ENCODE measurements at places on chromosomes 12 and 14.

DNA sequence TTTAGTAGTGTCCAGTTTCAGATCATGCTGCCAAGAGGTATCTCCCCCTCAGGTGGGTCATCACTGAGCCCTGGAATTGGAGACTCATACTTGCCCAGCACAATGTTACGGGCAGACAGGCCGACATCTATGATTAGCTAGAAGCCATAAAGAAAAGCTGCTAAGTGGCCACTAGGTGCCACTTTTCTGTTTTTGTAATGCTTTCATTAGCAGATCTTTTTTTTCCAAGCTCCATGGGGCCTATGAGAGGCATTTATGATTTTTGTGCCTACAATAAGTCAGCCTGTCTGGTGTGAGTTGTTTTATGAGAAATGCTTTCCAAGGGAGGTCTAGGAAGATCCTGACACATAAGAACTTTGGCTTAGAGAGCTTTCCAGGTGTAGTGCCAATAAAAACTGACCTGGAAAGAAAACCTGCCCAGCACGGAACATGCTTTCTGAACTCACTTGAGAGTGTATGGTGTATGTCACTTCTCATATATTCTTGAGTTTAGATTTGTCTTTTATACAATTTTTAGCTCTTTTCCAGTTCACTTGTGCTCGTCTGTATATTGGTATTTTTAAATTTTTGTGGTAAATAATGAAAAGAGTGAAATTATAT, 21.8 kb upstream of the SMCO2 start:
- DNase-seq = peak; percentile 65

DNA sequence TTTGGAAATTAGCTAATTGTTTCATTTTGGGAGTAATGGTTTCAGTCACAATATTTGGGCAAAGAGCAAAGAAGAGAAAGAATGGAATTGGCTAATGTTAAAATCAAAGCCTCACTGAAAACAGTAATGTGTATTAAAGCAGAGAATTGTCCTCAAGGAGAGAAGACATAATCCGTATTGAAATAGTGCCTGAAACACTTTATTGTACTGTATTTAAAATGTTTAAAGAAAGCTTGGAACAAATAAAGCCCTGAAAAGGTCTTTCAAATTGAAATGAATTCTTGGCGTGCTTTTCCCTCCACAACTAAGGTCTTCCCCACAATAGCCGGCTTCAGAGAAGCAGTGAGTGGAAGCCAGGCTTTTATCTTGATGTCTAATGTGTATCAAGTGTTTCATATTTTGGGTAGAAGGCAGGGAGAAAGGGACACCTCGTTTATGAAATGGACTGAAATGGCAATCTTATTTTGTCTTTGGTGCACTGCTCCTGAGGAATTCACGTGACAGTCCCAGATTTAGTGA, 212.9 kb upstream of the CRY1 start:
- no peak for DNase-seq

DNA sequence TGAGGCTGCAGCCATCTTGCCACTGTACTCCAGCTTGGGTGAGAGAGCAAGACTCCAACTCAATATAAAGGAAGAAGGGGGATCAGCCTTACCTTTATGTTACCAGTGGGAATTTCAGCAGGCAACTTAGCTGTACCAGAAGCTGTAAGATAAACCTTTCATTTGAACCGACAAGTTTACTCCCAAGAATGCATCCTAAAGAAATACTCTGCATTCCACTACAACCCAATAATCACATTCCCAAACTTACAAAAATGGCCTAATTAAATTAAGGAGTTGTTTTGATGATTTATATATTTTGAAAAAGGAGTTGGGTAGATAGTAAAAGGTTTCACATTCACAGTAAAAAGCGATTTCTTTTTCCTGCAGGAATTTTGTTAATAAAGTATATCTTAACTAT, 241.4 kb downstream of the TTC8 start:
- no peak for DNase-seq

DNA sequence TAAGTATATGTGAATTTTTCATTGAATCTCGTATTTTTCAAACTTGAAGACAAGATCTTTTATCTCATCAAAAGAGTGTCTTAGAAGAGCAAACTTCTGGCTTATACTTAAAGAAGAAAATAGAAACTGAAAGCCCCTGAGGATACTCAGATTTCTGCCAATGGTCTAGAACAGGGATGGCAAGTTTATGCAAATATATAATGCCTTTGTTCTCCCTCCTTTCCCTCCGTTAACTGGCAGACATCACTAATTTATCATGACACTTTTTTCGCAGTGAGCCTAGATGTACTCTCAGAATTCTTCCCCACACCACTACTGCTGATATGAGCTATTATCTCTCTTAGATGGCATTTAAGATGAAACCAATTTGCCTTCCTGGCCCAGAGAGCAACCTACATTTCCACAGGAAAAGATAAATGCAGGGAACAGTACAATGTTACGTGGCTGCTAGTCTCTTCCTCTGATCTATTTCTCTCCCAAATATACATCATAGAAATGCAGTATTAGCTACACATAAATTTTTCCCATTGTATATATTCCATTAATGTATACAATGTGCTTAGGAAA, 40.0 kb upstream of the DAAM1 start:
- DNase-seq = no peak

- no peak for DNase-seq
Measured at GRCh38 chr12:111408116-111408440, 2.4 kb downstream of the SH2B3 start.

- DNase-seq = no peak
Measured at GRCh38 chr12:112573141-112573540, 154.4 kb downstream of the PTPN11 start.

GRCh38 chr14:63800651-63801375, 52.0 kb upstream of the SYNE2 start:
- no peak for DNase-seq

GRCh38 chr12:20305470-20305869, 62.9 kb upstream of the PDE3A start:
- no peak for DNase-seq

GRCh38 chr12:26938701-26939062, 412 bp downstream of the FGFR1OP2 start:
- no peak for DNase-seq

DNA sequence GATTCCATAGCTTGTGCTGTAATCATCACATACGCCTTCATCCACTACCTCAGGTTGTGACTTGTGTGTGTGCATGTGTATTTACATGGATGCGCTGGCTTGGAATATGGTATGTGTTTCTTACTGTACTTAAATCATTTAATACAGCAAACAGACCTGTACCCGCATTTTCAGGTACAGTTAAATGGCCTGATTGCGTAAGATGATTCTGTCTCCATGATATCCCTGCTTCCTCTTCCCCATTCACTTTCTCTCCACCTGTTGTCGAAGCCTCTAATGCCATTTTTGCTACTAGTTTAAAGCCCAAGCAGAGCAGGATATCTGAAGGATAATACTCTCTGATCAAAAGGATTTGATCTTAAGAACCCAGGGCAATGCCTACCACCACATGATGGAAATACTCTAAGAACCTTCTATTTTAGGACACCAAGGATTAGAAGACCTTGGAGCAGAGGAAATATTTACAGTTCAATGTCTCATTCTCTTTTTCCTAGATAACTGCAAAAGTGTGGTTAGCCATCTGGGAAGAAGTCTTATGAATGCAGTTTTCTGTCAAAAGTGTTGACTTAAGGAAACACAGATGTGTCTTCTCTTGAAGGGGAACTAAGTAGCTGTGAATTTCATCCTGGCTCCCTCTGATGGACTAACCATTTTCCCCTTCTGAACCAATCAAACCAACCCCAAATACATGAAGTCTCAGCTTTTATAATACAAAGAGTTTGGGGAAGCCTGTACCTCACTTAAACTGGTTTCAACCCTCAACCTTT, 78.7 kb downstream of the HELB start:
- DNase-seq = no peak

- DNase-seq = no peak
Measured at GRCh38 chr12:125186471-125187147, 121.4 kb downstream of the AACS start.

GRCh38 chr14:32620303-32620702, 291.2 kb downstream of the AKAP6 start:
- DNase-seq = no peak

- DNase-seq = no peak
Measured at GRCh38 chr12:11825278-11825677, 175.8 kb downstream of the ETV6 start.
